ENCODE measurements at places on chromosomes 4 and X.

DNA sequence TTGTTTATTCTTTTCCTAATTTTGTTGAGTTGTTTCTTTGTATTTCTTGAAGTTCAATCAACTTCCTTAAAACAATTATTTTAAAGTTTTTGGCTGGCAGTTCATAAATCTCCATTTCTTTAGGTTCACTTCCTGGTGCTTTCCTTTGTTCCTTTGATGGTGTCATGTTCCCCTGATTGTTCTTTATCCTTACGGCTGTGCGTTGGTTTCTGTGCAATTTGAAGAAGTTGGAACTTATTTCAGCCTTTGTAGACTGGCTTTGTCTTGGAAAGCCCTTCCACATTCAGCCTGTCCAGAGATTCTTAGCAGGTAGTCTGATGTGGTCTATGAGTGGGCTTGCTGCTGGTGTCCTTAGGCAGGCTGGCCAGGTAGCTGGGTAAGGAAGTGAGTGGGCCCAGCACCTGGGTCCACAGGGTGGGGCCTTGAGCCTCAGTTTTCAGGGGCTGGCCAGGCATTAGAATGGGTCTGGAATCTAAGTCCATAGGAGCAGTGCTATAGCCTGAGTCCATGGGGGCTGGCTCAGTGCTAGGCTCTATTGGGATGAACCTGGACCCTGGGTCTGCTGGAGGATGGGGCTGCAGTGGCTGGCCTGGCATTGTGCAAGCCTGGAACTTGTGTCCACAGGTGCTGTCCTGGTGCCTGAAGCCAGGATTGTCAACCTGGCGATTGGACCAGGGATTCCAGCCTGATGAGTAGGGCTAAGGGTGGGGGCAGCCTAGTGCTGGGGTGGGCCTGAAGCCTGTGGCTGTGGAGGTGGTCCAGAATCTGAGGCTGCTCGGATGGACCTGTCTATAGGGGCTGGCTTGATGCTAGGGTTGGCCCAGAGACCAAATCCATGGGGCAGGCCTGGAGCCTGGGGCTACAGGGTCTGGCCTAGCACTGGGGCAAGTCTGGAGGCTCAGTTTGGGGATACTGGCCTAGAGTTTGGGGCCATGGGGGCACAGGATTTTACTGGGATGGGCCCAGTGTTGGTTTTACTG lies 152.4 kb downstream of the STAG2 start:
- no peak for DNase-seq

DNA sequence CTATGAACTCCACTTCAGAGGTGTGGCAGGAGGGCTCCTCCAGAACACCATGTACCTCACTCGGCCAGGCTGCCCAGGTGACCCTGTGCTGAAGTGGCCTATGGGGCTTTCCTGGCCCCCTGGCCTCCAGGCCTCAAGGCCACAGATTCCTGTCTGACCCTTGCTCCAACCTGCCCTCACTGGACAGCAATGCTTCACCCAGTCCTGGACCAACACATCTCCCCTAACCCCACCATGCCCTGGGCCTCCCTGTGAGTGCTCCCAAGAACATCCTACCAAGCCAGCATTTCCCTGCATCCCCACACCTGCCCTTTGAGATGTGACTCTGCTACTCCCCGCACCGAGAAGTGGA lies 10.5 kb downstream of the ZFYVE28 start:
- DNase-seq, result no peak

DNA sequence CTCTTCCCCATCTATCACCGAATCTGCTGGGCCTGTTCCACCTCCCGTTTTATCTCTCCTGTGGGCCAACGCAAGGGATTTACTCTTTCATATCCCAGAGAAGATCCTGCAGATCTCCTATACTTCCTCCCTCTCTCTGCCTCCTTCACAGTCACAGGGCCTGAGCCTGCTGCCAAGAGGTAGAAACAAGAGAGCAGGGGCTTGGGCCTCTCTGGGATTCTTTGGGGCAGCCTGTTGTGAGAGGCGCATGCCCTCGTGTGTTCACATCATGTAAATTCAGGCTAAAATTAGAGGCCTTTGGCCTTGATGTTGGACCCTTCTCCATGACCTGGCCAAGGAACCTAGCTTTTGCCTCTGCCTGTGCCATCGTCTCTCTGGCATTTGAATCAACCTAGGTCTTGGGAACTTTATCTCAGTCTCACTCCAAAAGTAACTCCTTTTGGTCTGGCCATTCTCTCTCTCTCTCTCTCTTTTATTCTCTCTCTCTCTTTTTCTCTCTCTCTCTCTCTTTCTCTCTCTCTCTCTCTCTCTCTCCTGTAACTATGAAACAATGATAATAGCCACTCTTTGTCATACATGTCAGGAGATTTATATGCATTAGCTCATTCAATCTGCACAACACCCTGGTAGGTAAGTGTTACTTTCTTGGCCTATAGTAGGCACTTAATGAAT lies 20.0 kb upstream of the EFNB1 start:
- DNase-seq, result peak; percentile 54

DNA sequence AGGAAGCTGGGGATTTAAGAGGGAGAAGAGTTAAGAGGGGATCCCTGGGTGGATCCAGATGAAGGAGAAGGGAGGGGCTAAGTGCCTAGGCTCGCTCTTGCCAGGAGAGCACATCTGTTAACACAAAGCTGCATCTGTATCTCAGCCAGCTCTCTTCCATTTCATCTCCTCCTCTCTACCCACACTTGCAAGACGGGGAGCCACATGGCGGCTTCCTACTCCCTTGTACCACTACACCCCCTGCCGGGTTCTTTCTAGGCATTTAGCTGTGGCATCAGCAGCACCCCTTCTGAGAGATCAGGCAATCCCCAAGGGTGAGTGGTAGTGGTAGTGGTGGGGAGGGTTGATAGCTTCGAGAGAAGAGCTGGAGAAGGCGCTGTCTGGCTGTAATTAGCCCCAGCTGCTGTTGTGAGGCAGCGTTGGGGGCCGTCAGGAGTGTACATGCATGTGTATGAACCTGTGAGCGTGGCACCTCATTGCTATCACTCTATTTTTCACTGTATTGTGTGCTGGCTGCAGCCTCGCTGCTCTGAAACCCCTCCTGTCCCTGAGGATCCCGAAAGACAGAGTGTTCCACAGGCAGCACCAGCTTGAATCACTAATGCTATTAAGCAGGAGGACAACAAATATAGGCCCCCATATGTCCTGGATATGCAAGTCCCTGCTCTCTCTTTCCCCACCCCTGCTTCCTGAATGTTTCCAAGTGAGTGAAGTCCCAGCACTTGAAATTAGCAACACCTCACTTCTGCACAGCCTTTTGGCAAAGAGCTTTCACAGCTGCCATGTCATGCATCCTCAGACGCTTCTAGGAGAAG lies 73.7 kb downstream of the RTL9 start:
- DNase-seq, result no peak

DNA sequence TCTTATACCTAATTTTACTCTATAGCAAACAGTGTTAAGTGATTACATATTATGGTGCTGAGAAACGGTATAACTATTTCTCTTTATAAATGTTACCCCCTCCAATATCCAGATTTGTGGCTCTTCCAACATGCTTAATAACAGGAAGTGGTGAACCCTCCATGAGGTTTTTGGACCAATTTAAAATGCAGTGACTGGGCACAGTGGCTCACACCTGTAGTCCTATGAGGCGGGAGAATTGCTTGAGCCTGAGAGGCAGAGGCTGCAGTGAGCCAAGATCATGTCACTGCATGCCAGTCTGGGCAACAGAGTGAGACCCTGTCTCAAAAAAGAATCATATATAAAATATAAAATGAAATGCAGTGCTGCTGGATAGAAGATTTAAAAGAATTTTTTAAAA lies 137.3 kb downstream of the MGST2 start:
- no peak for DNase-seq
